PC-3 (cell line): ENCODE measurements at places on chromosomes 1 and 21. TPM values are rescaled to one million over a fixed set of nuclear protein-coding genes. Genes with fewer than 3 reads are reported as not detected.
A peak's percentile ranks its signal among the peaks of the same experiment; 100 is the strongest.

DNA sequence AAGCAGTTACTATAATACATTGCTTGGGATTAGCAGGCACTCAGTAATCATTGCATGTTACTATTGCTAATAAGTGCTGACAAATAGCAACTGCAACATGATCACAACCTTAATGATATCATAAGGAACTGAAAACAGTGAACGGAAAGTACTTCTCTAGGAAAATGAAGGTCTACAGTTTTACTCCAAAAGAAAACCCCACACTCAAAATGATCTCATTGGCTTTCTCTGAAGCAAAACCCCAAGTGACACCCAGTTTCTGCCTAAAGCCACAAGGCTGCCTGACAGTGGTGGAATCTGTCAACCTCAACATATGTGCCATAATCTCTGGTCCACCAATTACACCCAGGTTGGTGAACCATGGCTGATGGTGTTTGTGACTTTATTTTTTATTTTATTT, 137.6 kb downstream of the PTGER3 start:
- no peak for DNase-seq

DNA sequence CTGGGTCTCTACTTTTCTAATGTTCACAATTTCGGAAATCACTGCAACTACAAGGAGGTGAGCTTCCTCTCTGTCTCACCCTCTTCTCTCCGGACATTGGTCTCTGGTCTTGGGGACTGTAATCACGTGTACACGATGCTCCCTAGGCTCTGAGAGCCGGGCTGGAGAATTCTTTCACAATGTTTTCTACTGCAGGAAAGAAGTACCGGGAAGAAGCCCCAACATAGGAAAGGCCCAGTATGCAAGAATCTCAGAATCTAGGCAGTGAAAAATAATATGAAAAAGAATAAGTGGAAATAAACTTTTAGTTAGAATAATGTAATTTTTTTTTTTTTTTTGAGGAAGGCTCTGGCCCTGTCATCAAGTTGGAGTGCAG, 13.5 kb upstream of the HJV start:
- DNase-seq = peak; percentile 34

DNA sequence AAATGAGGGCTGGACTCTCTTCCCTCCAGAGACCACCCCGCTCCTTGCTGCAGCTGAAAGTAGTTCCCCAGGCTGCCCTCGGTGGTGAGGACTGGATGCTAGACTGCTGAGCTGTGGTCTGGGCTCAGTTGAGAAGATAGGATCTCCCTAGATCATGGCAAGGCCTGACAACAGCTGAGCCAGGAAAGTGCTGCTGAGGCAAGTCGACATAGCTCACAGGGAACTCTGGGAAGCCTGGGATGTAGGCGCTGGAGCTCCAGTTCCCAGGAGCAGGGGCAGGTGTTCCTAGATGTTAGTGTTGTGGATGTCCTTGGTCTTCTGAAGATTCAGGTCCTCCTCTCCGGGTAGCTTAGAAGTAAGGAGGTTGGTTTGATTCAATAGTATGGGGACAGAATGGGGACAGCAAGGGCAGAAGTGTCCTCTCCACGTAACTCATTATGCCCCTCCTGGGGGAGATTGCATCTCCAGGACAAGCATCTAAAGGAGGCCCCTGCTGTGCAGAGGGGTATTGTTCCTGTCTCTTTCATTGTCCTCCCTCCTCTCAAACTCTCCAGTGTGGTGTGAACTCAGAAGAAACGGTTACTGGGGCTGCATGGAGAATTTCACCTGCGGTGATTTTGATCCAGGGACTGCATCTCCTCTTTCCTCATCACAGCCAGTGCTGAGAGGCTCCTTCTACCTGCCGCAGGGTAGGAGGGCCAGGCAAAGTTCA, 3.7 kb downstream of the CYB561D1 start:
- no peak for DNase-seq

GRCh38 chr1:198132060-198132781, 24.6 kb upstream of the NEK7 start:
- DNase-seq = peak; percentile 22

GRCh38 chr1:228860911-228861831, 125.9 kb downstream of the RHOU start:
- DNase-seq = peak; percentile 92

- peak; percentile 68 for DNase-seq
These were observed 4.1 kb downstream of the EIF2D start for GRCh38 chr1:206608108-206608698.

DNA sequence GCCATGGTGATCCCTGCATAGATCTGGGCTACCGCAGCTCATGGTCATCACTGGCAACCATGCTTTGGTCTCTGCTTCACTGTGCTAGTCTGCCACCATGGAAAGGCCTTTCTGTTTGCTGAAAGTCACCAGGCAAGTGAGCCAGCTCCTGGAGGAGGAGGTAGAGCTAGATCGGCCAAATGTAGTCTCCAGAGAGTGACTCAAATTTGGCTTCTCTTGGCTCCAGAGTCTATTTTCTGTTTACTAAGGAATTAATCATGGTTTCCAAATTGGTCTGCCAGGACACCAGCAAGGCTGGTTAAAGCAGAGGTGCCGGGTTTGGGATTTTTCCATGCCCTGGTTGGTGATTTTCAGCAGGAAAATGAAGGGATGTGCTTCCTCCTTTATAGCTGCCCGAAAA, 52.7 kb upstream of the IVNS1ABP start:
- peak; percentile 82 for DNase-seq

DNA sequence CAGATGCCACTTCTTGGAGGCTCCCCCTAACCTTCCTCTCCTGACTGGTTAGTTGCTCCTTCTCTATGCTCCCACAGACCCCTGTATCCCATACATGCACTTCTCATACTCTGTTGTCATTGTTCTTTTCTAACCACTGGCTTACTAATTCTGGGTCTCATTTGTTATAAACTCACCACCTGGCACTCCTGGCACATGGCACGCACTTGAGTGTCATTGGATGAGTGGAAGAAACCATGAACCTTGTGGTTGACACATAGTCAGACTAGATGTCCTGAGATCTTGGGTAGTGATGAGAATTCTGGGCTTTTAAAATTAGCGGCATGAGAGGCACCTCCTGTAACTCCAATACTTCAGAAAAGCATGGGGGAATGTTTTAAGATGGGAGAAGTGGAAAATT, 49.3 kb downstream of the TRIM62 start:
- DNase-seq = no peak

DNA sequence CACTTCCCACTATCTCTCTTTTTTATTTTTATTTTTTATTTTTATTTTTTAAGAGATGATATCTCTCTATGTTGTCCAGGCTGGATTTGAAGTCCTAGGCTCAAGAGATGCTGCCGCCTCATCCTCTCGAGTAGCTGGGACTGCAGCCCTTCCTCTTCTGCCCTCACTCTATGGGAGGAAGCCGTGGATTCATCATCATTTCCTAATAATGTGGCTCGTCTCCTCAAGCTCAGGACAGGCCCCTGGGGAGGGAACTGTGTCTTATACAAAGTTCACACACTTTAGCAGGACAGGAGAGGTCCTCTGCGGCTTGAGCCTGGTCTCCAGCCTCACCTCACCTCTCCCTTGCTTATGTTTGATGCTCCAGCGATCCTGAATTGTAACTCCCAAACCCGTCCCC, 16.5 kb upstream of the IFFO2 start:
- no peak for DNase-seq

GRCh38 chr1:47003896-47004403, 19.5 kb upstream of the CYP4X1 start:
- no peak for DNase-seq

DNA sequence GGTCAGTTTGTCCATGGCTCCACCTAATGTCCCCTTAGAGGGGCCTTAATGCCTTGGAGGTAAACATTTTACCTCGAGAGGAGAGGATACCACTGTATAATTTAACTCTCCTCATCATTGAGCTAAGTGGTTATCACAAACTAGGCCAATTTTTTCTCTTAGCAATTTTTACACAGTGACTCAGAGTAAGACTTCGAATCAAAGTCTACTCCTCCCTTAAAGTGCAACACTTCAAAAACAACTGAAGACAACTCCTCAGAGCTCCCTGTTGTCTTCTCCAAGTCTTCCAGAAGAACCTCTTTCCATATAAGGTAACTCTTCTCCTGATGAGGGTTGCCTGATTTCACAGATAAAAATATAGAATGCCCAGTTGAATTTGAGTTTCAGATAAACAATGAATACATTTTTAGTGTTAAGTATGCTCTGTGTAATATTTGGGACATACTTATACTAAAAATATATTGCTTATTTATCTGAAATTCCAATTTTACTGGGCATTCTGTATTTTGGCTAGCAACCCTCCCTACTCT, 4.9 kb upstream of the PTGFRN start:
- DNase-seq = peak; percentile 39

- no peak for DNase-seq
These were observed 221.1 kb downstream of the KCNJ6 start for GRCh38 chr21:37695111-37695510.

GRCh38 chr21:16069178-16070112, 339.7 kb downstream of the USP25 start:
- DNase-seq = no peak

DNA sequence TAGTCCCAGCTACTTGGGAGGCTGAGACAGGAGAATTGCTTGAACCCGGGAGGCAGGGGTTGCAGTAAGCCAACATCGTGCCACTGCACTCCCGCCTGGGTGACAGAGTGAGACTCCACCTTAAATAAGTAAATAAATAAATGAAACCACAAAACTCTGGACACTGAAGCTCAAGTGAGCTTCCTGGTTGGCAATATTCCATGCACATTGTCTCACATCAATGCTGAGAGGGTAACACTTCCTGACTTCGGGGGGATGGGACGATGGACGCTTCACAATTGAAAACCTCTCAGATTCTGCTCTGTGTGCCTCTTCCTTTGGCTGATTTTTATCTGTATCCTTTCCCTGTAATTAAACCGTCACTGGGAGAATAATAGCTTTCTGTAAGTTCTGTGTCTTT, 70.0 kb upstream of the ZNF644 start:
- DNase-seq = peak; percentile 69

- DNase-seq = no peak
These were observed 180.0 kb upstream of the LMO4 start for GRCh38 chr1:87148661-87149060.

DNA sequence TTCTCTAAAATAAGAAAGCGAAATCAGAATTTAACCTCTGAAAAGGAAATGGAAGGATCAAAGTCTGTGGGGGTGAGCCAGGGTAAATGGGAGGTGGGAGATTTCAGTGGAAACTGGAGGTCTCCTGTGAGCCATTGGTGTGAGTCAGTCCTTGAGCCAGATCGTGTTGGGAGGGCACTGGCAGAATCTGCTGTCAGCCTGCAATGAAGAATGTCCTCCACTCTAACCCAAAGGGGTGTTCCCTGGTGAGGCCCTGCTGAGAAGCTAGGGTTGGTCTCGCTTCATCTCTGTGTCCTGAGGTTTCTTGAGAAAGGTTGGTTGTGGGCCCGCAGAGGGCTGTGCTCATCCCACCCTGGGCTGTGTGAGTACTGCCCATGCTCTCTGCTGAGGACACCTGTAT, 2.4 kb downstream of the QSOX1 start:
- peak; percentile 29 for DNase-seq

RHBDL2 gene
- total RNA-seq = 3.6 and 10.0 TPM in 2 replicates

RXFP4 gene
- total RNA-seq = not detected in 2 replicates

ZNF593OS gene
- not detected in 2 replicates for total RNA-seq
